Activated naive CD4-positive, alpha-beta T cell (primary cell): ENCODE measurements at places on chromosomes 4 and X.

DNA sequence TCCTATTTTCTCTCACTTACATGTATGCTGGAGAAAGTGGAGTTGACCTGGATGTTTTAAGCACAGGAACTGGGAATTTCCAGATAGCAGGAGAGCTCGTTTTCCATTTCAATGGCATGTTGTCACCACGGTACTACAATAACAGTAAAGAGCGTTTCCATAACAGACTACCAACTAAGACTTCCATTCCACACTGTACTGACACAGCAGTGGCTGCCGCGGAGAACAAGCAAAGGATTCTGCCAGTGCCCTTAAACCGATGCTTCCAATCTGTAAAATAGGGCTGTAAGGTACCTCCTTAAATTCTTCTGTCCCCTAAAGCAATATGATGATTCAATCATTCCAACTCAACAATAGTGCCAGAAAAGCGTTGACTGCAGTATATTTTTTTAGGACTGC, 143.9 kb downstream of the KLHL13 start:
- DNase-seq: no peak

GRCh38 chr4:52651996-52652672, 7.0 kb downstream of the USP46 start:
- DNase-seq: no peak

DNA sequence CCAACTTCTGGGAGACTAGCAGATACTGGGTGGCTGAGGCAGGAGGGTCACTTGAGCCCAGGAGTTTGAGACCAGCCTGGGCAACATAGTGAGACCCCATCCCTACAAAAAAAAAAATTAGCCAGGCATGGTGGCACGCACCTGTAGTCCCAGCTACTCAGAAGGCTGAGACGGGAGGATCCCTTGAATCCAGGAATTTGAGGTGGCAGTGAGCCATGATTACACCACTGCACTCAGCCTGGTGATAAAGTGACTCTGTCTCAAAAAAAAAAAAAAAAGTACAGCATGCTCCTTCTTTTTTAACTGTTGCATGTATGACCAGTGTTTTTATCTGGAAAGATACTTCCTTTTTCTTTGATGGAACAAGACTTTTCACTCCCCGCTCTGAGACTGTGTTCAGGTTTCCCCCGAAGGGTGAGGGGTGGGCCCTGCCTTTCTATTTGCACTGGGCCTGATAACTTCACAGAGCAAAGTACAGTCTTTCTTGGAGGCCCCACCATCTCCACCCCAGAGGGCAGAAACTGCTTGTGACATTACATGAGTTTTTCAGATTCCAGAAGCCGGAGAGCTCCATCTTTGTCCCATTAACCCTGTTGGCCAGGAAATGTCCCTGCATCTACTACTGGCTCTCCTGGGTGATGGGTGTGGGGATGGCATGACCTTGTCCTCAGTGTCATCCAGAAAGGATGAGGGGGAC, 35.2 kb downstream of the NYX start:
- no peak for DNase-seq

GRCh38 chrX:100477958-100478357, 67.9 kb upstream of the PCDH19 start:
- DNase-seq: no peak

- DNase-seq: peak; percentile 5
Measured at GRCh38 chrX:16786791-16787735, 797 bp downstream of the TXLNG start.

GRCh38 chrX:51905711-51906110, 12.3 kb downstream of the MAGED1 start:
- no peak for DNase-seq

DNA sequence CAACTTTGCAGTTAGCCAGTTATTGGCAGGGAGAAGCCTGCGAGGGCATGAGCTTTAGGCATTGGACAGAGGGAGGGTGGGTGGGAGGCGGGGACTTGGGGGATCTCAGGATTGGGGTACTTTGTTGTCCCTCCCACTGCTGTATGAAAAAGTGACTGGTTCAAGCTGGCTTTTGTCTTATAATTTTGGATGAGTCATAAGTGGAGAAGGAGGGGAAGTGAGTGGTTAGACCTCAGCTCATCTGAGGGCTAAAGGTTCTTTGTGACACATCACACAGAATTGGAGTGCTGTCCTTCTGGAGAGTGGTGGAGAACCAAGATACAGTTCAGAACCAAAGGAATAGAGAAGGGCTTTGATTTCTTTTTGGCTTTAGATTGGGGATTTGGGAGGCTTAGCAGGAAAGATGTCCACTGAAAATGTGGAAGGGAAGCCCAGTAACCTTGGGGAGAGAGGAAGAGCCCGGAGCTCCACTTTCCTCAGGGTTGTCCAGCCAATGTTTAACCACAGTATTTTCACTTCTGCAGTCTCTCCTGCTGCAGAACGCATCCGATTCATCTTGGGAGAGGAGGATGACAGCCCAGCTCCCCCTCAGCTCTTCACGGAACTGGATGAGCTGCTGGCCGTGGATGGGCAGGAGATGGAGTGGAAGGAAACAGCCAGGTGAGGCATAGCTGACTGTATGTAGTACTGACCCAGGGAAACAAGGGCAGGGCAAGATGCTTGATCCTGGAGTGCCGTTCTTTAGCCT, at the start of gene SLC4A4:
Gene SLC4A4, plus strand, starts transcription at position 175 of the 748 bp plus-strand sequence.
- DNase-seq: no peak

- no peak for DNase-seq
Measured at GRCh38 chrX:10341309-10341708, 184.5 kb downstream of the CLCN4 start.

- DNase-seq: no peak
Measured at GRCh38 chr4:113990886-113991285, 11.4 kb upstream of the ARSJ start.
